Stimulated activated CD4-positive, alpha-beta T cell treated with anti-CD3 and anti-CD28 coated beads, Interleukin-1b, Interleukin-23, amount 100 ng/mL, for 48 hours (primary cell): ENCODE measurements at places on chromosomes 16 and 17.

GRCh38 chr16:24769806-24770205 lies 40.4 kb downstream of the TNRC6A start:
- no peak for DNase-seq

GRCh38 chr16:83769397-83770008 lies 38.3 kb upstream of the HSBP1 start:
- DNase-seq, result no peak

- DNase-seq, result no peak
Observed at GRCh38 chr16:67773569-67774456, 32.5 kb downstream of the RANBP10 start.

DNA sequence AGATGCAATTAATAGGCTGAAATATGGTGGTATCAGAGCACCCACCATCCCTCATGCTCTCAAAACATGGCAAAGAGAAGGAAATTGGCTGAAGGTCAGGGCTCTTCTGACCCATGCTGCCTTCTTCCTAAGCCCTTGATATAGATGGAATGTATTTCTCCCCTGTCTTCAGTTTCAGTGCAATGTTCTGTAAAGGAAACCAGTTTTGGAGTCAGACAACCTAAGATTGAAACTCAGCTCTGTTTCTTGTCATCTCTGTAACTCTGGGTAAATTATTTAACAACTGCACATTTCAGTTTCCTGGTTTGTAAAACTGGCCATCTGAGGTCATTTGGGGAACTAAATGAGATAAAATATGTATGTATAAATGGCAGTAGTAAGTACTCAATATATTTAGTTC lies 243.9 kb downstream of the CA10 start:
- no peak for DNase-seq
